ENCODE measurements at places on chromosomes 16 and 17.

DNA sequence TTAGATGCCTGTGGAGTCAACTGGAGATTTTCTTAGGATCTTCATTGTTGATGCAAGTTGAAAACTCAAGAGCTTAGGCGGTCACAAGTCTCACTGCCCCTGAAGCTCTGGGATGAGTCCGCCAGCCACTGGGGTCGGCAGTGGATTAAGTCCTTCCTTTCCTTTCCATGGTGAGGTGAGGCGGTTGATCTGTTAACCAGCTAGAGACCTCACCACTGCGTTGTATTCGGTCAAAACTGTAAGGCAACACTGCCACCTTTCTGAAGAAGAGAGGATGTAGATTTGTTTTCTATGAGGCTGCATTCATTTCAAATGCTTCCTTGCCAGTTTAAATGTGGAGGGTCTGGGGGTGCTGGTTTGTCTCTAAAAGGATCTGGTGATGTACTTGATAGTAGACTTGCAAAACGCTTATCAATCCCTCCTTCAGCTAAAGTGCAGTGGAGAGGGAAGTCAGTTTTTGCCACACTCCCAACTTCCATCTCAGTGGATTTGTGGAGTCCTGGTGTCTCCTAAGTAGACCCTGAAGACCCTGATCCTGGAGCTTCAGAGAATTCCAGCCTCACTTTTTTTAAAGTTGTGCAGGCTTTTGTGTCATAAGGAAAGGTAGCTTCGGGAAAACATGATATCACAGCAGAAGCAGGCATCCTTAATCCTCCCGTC lies 1.7 kb downstream of the MYOCD start:
- peak; percentile 17 for DNase-seq

- DNase-seq: peak; percentile 58
Observed at GRCh38 chr17:55090079-55090492, 121.5 kb downstream of the STXBP4 start.

DNA sequence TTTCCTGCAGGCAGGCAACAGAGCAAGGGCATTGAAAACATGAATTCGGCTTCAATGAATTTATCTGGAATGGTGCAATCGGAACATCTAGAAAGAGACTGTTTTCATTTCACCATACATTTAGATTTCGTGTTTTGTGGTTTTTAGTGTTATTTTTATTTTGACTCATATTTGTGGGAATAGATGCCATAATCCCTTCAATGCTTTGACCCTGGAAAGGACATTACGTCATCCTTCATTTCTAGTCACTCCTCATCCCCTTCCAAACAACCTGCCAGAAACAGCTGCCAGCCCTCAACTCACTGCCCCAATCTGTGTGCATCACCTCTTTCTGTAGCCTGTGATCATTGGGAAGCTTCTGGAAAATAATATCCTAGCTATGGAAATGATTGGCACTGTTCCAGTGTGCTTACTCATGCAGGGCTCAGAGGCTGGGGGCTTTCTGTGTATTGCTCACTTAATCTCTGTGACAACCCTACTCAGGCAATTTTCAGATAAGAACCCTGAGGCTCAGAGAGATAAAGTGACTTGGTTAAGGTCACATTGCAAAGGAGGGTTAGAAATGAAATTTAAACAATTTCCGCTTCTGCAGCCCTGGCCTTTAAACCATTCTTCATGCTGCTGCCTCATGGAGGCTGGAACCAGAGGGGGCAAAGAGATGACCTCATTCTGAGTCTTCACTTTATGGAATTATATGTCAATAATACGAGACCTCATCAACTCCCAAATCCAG lies 9.5 kb upstream of the KSR1 start:
- DNase-seq: no peak

GRCh38 chr17:27323538-27324215 lies 29.8 kb downstream of the WSB1 start:
- no peak for DNase-seq

DNA sequence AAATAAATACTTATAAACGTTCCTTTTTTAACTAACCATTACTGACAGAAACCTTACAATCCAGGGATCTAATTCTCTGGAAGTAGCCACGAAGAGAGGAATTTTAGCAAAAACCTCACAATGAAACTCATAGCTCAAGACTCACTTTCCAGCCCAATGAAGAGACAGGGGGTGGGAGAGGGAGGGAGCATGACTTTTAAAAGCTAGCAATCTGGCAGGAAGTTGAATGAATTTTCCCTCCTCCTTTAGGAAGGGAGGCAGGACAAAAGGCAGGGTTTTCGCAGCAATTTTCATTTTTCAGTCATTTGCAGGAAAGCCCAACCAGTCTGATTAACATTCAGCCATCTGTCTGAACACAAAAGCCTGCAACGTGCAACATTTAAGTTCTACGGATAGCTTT lies 381.5 kb upstream of the PSMD7 start:
- no peak for DNase-seq

GRCh38 chr17:63675607-63676546 lies 24.0 kb downstream of the LIMD2 start:
- no peak for DNase-seq
